ENCODE measurements at places on chromosomes 3 and 15.

DNA sequence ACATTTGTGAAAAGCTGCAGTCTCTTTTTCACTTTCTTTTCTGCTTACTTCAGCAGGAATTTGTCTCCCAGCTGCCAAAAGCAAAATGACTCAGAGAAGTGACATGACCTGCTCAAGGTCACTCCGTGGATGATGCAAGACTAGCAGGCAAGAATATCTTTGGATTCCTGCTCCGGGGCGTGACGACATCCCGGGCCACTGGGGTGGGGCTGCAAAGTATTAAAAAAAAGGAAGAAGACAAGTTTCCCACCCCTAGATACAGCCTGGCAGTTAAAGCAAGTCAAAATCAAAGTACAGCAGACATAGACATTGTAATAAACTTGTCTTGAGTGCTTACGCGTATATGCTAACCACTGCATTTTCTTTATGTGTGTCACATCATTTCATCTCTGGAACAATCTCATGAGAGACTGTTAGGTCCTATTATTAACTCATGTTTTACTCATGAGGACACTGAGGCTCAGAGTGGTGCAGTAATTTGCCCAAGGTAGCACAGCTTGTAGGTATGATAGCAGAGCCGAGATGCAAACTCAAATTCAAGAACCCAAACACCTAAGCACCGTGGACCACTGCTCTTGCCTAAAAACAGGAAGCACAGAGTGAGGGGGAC lies 485.2 kb upstream of the PROK2 start:
- DNase-seq = peak; percentile 64

- DNase-seq = no peak
These were observed 143.6 kb downstream of the PGPEP1L start for GRCh38 chr15:98863983-98864382.

DNA sequence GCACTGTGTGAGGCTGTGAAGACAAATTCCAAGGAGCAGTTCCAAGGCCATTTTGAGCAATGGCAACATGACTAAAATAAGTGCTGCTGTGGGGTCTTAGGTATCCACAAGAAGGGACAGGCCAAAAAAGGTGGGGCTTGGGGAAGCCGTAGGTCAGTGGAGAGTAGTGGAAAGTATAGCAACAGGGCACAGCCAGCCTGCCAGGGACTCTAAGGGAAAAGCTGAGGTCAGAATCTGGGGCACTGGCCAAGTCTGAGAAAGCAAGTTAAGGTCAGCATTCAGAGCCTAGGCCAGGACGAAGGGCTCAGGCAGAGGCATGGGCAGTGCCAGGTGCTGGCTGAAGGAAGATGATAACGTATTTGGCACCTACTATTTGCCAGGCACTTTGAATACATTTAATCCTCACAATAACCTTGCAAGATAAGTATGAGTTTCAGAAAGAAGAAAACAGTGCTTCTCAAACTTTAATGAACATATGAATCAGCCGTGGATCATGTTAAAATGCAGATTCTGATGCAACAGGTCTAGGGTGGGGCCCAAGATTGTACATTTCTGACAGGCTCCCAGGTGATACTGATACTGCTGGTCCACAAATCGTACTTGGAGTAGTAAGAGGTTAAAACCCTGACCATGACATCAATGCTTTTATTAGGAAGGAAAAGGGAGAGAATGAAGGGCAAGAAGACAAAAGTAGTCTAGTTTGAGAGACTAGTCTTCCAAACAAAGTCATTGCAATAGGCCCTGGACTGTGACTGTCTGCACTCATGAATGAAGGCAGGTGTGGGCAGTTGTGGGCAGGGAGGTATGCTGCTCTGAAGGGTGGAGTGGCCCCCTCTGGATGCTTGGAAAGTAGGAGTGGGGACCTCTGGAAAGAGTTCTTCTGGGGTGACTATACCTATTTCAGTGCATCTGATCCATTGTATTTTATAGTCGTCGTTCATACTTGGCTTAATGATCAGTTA lies 106.3 kb upstream of the ANKRD28 start:
- DNase-seq = no peak

DNA sequence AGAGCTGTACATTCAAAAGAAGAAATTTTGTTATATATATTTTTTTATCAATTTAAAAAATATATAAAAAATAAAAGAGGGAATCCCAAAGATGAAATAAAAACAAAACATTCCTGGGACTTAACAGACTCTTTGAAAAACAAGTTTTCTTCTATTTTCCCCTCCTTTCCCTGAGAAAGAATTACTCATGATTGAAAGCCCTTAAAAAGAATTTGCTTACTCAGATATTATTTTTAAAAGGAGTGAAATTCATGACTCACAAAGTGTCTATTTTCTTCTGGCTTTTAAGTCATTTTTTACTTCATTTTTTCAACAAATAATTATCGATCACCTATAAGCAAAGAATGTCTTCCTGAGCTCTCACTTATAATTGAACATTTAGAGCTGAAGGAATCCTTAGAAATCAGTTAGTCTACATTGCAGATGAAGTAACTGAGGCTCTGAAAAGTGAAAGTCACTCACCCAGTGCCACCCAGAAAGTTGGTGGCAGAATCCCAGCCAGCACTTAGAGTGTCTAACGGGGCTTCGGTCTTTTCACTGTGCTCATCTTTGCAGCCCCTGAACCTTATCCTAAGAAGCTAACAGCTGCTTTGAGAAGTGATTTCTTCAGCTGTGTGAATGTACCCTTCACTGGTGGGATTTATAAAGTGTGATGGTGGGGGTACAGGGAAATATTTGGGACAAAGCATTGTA lies 42.5 kb upstream of the NUDT16 start:
- no peak for DNase-seq

DNA sequence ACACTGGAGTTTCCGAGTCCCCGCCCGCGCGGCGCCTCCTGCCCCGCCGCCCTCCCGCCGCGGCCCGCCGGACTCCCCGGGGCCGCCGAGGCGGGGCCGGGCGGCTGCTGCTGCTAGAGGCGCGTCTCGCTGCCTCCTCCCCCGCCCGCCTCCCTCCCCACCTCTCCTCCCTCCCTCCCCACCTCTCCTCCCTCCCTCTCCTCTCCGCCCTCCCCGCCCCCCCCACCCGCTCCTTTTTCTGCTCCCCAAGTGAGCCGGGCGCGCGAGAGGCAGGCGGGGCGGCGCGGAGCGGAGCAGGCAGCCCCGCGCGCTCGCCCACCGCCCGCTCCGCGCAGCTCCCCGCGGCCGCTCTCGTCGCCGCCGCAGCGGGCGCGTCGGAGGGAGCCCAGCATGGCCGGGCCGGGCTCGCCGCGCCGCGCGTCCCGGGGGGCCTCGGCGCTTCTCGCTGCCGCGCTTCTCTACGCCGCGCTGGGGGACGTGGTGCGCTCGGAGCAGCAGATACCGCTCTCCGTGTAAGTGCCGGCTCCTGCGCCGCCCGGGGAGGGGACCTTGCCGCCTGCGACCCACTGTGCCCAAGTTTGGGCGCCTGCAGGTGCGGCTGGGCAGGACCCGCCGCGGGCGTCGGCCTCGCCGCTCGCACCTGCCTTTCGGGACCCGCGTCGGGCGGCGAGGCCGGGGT lies at the start of gene CACNA2D3:
Gene CACNA2D3 (plus strand): TSS at position 229 of the 679 bp plus-strand sequence.
- DNase-seq = no peak

- no peak for DNase-seq
These were observed 774.3 kb downstream of the TUSC7 start for GRCh38 chr3:117483839-117484238.

GRCh38 chr3:151541178-151541577 lies 80.3 kb upstream of the IGSF10 start:
- no peak for DNase-seq

DNA sequence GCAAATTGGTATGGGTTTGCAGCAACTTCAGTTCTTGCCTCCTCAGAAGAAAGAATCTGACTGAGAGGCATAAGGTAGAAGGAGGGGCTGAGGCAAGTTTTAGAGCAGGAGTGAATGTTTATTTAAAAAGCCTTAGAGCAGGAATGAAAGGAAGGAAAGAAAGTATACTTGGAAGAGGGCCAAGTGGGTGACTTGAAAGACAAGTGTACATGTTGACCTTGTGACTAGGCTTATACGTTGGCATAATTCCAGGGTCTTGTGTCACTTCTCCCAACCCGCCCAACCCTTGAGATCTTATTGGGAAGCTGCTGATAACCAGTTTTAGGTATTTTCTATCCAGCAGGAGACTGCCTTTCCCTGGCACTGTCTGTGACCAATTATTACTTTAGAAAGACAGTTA lies 436.9 kb upstream of the ZNF717 start:
- DNase-seq = no peak

DNA sequence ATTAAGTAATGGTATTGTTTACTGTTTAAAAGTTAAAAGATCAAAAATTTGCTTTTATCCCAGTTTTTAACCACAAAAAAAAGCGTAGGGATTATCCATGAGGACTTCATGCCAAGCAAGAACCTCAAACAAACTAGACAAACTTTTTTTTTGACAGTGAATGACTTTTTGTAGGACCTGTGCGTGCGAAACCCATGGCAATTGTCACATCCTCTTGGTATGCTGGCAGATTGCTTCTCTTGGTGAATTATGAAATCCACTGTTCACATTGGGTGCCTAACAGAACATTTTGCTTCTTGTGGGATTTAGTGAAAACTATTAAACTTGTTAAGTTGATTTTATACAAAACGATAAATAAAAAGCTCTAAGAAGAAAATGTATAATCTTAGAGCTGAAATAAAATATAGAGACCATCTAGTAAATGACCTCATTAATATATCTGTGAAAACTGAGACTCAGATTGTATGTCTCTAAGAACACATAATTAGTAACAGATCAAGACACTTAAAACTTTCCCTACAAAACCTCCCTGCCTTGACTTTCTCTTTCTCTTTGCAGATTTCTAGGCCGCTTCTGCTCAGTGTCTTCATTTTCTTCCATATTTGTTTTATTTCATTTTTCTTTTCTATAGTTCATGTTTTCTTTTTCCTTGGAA lies 87.3 kb upstream of the CGNL1 start:
- no peak for DNase-seq

GRCh38 chr3:9932843-9933560 lies 632 bp upstream of the CRELD1 start:
- DNase-seq = peak; percentile 93

- no peak for DNase-seq
These were observed 63.9 kb upstream of the HES1 start for GRCh38 chr3:194072097-194072428.

GRCh38 chr3:11570789-11571495 lies 72.8 kb downstream of the VGLL4 start:
- no peak for DNase-seq

- DNase-seq = peak; percentile 25
These were observed 5.7 kb upstream of the SEMA6D start for GRCh38 chr15:47711655-47712054.

- no peak for DNase-seq
These were observed 5.6 kb downstream of the CHRNA3 start for GRCh38 chr15:78615151-78615589.

- peak; percentile 81 for DNase-seq
These were observed 29.9 kb downstream of the MBNL1 start for GRCh38 chr3:152298393-152299248.

- DNase-seq = peak; percentile 10
These were observed 82.1 kb downstream of the FILIP1L start for GRCh38 chr3:100032243-100032642.

DNA sequence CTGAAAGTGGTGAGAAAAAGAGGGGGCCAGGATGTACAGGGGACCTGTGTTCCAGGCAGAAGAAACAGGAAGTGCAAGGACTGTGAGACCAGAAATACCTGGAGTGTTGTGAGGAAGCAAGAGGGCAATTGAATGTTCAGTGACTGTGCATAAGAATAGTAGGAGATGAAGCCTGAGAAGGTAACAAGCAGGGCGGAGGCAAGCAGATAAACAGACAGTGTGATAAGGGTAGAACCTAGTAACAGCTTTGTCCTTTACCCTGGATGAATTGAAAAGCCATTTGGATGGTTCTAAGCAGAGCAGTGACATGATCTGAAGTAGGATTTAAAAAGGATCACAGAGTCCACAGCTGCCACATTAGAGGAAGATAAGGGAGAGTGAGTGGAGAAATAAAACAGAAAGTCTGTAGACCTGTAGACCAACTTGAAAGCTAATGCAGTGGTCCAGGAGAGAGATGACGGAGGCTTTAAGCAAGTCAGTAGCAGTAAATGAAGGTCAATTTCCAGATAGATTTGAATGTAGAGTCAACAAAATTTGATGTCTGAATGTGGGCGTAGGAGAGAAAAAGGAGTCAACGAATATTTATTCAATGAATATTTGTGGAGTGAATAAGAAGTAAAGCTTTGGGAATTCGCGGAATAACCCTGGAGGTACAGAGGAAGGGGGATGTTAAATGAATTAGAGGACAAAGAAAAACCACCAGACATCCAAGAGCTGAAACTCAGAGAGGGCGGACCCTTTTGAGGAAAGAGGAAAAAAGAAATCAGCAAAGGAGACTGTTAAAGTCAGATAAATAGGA lies 4.2 kb upstream of the PLOD2 start:
- no peak for DNase-seq

DNA sequence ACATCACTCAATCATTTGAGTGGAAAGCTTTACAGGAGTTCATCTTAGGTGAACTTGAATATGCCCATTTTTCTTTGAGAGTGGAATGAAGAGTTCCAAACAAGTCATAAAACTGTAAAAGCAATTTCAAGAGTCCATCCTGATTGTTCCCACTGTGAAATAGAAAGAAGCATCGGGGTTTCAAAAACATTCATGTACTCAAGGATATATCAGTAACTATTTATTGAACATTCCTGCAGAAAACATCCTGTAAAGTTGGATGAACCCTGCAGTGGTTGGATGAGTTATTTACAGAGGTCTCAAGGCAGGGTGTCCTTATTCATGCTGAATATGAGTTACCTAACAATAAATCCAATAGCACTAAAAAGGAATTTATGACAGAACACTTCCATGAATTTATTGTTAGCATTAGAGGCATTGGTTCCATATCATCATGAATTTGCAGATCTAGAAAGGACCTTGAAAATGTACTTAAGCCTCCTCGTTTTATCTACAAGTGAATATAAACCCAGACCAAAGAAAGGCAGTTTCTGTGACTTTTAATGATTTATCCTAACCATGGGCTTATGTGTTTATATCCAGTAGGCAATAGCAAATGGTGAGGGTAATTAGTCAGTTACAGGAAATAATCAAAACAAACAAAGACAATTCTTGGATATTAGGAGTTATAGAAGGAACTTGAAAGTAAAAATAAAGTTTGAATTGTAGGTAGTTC lies 361.9 kb upstream of the KCNMB2 start:
- DNase-seq = no peak

DNA sequence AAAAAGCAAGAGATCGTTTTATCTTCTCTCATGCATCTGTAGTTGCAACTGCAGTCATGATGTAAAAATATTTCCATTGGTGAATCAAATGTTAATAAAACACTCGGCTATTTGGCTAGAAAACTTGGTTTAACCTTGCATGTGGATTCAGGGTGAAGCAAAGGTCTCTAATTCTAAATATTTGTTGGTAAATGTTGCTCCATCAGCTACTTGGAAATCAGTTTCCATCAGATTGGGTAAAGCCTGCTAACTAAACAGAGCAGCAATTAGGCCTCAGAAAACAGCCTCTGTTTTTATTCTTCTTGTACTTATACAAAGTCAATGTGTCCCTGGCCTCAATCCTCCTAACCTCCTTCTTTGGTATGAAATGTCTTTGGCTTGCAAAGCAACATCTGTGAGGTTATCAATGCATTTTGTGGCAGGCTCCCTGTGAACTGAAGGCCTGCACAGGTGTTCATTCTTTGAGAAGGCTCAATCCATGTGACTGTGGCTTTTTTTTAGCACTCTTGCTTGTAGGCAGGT lies 312.3 kb downstream of the WDR72 start:
- no peak for DNase-seq

DNA sequence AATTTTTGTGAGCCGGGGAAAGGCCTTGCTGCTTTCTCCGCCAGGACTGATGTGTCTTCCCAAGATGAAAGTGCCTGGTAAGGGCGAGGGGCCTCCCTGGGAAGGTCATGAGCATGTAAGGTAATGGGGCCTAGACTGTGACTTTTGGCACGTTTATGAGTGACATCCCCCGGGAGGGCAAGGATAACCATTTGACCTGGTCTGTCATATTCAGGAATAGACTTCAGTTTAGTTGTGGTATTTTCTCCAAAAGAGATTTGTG lies 631 bp upstream of the CNBP start:
- peak; percentile 48 for DNase-seq
